Activated B cell treated with CpG ODN at 0.5 μM for 24 hours (primary cell): ENCODE measurements at places on chromosomes 4 and X. TPM values are rescaled to one million over a fixed set of nuclear protein-coding genes. Genes with fewer than 3 reads are reported as not detected.

AMTN gene
- not detected in 2 replicates for total RNA-seq

BEND4 gene
- 14.1 TPM in 2 replicates for total RNA-seq

HSFX1 gene
- 0.93 and 1.1 TPM in 2 replicates for total RNA-seq

RTL9 gene
- total RNA-seq: not detected in 2 replicates

SPANXB1 gene
- total RNA-seq: not detected in 2 replicates

SHROOM3 gene
- total RNA-seq: 0.55 and 0.66 TPM in 2 replicates

GAGE2A gene
- not detected in 2 replicates for total RNA-seq

PF4V1 gene
- not detected in 2 replicates for total RNA-seq

MAGEA10 gene
- not detected in 2 replicates for total RNA-seq
